ENCODE measurements at places on chromosomes 6 and 20.

DNA sequence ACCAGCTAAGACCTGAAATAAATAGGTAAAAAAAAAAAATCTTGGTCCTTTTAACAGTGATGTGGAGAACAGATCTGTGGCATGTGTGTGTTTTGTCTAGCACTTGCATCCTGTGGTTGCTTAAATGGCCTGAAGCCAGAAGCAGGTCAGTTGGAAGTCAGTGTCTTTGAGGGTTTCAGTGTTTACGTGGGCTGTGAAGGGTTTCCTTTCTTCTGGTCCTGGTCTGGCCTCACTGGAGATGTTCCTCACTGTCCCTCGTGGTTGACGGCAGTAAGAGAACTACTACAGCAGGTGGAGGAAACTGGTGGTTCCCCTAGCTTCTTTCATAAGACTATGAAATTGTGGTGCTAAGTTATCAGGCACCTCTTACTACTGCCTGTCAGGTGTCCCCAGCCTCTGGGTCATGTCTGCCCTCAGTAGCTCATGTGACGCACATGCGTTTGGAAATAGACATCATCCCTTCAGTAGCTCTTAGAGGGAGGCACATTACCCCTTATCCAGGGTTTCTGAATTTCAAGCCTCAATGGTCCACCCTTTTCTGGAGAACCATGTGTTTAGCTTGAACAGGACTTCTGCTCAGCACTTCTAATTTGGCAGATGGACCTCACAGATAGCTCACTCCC lies 59.4 kb upstream of the SCP2D1 start:
- DNase-seq, result no peak

- DNase-seq, result no peak
Observed at GRCh38 chr6:129755787-129756186, 45.8 kb upstream of the ARHGAP18 start.

DNA sequence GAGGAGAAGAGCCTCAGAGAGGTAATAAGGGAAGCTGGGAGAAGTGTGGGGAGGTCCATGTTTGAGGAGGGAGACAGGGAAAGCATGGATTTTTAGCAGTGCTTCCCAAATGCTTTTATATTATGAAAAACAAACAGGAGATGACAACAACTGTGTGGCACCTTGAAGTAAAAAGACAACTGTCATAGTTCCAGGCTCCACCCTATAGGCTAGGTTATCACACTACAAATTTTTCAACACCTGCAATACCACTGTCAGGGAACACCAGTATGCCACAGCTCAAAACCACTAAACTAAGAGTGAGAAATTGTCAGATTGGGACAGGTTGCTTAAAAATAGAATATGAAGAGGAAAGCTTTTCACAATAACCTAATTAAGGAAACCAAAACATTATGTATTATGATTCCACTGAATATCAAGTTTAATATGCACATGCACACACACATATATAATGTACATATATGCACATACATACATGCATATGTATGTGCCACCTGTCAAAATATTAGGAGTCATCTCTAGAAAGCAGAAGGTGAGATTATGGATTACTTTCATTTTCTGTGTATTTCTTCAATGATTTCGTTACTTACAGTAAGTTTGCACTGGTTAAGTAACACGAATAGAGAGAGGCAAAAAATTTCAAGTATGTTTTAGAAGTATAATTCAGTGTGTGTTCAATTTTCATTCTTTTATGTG lies 261.2 kb downstream of the PTPRK start:
- no peak for DNase-seq

GRCh38 chr6:16637635-16638034 lies 123.6 kb downstream of the ATXN1 start:
- DNase-seq, result no peak

DNA sequence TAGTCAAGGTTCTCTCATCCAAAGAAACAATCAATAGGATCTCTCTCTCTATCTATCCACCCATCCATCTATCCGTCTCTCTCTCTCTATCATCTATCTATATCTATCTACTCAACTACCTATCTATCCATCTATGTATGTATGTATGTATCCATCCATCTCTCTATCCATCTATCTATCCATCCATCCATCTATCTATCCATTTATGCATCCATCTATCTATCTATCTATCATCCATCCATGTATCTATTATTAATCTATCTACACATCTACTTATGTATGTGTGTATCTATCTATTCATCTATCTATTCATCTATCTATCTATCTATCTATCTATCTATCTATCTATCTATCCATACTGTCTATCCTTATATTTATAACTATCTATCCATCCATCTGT lies 99.3 kb downstream of the FNDC1 start:
- no peak for DNase-seq

DNA sequence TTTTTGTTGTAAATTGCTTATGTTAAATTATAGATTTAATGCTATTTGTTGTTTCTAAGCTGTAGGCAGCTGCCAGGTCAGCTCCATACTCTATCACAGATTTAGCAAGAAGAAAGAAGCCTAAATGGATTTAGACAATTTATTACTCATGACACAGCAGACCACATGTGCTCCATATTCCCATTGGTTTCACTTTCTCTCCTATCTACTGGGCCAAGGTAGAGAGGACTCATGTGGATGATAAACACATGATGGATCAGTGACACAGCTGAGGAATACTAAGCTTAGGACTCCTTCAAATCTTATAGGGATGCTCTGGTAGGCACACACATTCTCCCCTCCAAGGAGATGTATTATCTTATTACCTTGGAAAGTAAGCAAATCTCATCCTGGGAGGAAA lies 553.0 kb upstream of the ADGRB3 start:
- DNase-seq, result no peak

- no peak for DNase-seq
Observed at GRCh38 chr6:16741112-16742016, 19.9 kb downstream of the ATXN1 start.

Data from central memory CD8-positive, alpha-beta T cell (primary cell).